ENCODE measurements at places on chromosomes 4 and X.

- peak; percentile 90 for DNase-seq
Observed at GRCh38 chr4:139177049-139177868, at the start of gene ELF2. Gene ELF2, minus strand, starts transcription at chr4:139177218. Its CDS starts 39,517 bp downstream, at chr4:139137701.

- no peak for DNase-seq
Observed at GRCh38 chrX:65841263-65841662, 173.8 kb downstream of the MSN start.

DNA sequence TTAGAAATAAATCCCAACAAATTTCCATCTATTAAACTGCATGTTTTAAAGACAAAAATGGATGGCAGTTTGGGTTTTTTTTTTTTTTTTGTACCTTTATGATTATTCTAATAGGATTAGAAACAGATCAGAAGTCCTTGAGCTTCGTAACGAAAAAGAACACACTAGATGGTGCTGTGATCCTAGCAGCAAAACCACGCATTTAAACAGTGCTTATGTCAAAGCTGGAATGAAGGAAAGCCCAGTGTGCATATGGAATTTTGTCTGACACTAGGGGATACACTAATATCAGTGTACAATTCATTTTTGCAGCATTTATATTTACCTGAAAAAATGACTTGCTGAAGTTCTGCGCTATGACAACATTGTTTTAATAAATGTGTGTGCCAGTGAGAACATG, 229.1 kb downstream of the VEGFC start:
- no peak for DNase-seq

- DNase-seq = no peak
Observed at GRCh38 chr4:128322986-128323385, 35.4 kb upstream of the PGRMC2 start.

DNA sequence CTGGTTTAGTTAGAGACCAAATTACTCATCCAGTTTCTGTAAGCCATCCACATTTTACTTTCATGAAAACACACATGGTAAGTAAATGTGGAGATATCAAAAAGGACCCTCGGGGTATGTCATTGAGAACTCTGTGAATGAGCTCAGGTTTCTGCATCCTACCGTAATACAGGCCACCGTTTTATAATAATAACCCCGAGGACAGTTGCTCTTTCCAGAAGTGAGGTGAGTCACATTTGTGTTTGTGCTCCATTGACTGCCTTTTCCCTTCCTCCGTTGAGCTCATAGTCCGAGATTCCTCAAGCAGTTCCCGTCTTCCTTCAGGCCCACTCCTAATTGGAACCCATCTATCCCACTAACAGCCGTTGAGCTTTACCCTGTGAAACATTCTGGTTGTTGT, 95.3 kb downstream of the GRID2 start:
- no peak for DNase-seq

GRCh38 chr4:186724058-186724863, 605 bp upstream of the FAT1 start:
- DNase-seq = no peak

DNA sequence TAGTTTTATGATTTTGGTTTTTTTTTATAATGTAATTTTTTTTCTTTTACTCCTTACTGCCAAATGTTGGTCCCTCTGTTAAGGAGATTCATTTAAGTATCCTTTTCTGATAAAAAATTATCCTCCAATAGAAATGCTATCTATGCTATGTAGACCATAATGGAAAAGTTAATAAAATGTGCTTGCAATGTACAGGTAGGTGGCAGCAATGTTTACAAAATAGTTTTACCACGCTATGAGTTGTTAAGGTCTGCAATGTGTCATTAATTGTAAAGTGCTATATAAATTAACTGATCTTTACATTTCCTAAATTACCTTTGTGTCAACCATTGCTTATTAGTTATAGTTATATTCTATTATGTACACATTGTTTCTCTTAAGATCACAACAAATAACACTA, 3.8 kb upstream of the CENPC start:
- peak; percentile 77 for DNase-seq

- DNase-seq = peak; percentile 47
Observed at GRCh38 chrX:21438792-21439191, 64.6 kb downstream of the CNKSR2 start.

DNA sequence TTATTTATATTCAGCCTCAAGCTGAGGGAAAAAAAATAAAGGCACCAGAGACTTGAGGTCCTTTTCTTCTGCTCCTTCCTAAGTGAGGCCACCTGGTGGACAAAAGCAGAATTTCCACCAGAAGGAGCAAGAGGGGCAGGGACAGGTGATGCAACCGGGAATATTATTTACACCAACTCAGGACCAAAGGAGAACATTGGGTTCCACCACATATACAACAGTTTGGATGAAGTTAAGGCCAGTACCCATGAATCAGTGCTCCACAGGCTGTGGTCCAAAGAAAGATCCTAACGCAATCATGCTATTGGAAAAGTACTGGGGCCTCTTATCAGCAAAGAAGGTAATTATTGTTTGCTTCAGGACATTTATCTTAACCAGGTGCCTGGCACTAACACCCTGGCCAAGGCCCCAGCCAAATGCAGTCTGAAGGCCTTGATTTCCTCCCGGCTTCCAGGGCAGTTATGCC, 57.4 kb downstream of the TSC22D3 start:
- DNase-seq = peak; percentile 83

- no peak for DNase-seq
Observed at GRCh38 chr4:82975792-82976191, 34.8 kb downstream of the LIN54 start.

GRCh38 chrX:55919367-55920221, 202.0 kb downstream of the RRAGB start:
- peak; percentile 56 for DNase-seq

DNA sequence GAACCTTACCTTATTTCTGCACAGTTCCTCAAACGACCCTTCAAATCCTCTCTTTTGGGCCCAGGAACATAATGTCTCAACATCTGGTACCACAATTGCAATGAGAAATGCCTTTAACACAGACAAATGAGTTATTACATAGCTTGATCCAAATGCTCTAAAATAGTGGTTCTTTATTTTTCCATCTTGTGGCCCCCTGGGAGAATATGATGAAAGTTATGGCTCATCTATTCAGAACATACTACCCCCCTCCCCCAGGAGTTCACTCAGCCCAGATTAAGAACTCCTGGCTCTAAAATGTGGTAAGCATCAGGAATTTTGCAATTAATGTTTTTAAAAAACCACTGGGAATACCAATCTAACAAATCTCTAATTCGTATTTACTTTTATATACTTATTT, 23.9 kb upstream of the CENPU start:
- DNase-seq = no peak

DNA sequence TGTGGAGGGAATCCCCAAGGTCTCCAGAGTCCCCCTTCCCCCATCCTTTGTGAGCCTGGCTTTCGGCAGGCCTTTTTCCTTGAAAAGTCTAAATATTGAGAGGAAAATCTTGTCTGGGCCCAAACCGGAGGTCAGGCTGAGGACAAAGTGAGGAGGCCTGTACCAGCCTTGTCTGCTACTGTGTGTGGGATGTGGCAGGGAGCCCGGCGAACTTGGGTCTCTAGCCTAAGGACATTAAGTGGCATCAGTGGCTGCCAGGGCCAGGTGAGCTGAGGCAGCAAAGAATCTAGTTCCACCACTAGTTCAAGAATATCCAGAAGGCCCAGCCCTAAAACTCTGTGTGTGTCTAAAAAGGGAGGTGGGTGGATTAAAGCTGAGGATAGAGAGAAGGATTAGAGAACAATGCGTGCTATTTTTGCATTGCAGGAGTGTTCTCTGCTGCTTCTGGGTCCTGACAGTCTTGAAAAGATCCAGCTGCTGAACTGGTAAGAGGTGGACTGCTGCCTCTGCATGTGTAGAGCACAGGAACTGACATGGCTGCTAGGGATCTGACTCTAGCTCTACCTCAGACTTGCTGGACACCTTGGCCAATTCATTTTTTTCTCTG, 1.2 kb upstream of the AMER1 start:
- no peak for DNase-seq

DNA sequence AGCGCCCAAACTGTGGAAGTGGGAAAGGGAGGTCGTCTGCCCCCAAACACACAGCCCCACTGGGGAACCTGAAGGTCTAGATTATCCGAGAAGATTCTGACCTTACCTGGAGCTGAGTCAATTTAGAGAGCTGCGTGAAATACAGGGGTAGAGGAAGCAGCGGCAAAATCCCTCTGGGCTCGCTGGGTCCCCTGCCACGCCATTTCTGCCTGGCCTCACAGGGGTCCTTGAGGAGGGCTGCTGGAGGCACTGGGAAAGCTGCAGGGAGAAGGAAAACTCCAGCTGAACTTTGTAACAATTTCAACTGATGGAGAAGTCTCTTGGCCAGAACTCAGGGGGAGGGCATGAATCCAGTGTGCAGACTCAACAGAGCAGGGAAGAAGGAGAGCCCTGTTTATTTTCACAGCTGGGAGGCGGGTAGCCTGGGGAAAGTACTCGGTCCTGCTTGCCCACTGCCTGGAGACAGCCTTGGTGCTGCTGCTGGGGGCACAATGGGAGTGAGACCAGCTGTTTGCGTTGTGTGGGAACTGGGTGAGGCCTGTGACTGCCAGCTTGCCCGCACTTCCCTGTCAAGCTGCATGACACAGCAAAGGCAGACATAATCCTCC, 93.2 kb upstream of the MAPK10 start:
- no peak for DNase-seq

- peak; percentile 60 for DNase-seq
Observed at GRCh38 chr4:67909905-67910584, 26.2 kb upstream of the TMPRSS11D start.

- no peak for DNase-seq
Observed at GRCh38 chrX:44747969-44748368, 95.9 kb upstream of the DUSP21 start.

GRCh38 chr4:1510931-1511330, 104.7 kb upstream of the NKX1-1 start:
- no peak for DNase-seq

GRCh38 chr4:124372916-124373315, 339.6 kb downstream of the ANKRD50 start:
- no peak for DNase-seq

GRCh38 chr4:148116969-148117368, 325.2 kb downstream of the NR3C2 start:
- DNase-seq = no peak

DNA sequence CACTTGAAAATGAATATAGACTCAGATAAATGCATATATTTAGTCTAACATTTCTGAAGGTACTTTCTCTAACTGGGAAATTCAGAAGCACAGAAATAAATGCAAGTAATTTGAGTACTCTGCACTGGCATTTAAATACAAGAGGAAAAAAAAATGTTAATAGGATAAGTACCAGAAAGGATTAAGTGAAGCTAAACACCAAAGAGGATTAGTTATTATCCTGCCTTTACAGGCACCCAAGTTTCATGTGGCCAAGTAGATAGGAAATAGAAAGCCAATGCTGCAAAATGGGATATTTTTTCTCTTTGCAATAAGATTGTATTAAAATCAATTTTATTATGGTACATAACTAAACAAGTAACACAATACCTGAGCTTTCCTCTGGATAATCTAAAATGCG, 762.5 kb downstream of the PCDH7 start:
- DNase-seq = no peak

GRCh38 chr4:152944666-152945320, 8.7 kb downstream of the FHDC1 start:
- no peak for DNase-seq

DNA sequence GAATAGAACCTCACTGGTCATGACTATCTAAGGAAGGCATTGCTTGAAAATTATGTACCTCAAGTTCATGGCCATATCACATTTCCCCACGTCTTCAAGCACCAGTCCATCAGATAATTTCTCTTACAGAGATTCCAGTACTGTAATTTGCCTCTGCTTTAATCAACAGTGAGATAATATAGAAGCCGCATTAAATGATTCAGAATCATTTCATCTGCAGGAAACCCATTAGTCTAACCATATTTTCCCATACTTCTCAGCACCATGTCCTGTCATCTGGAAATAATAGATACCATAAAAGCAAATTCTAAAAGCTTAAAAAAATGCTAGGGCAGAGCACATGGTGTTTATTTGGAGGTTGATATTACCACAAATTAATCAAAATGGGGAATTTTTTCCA, 310.3 kb upstream of the SLIT2 start:
- DNase-seq = no peak

DNA sequence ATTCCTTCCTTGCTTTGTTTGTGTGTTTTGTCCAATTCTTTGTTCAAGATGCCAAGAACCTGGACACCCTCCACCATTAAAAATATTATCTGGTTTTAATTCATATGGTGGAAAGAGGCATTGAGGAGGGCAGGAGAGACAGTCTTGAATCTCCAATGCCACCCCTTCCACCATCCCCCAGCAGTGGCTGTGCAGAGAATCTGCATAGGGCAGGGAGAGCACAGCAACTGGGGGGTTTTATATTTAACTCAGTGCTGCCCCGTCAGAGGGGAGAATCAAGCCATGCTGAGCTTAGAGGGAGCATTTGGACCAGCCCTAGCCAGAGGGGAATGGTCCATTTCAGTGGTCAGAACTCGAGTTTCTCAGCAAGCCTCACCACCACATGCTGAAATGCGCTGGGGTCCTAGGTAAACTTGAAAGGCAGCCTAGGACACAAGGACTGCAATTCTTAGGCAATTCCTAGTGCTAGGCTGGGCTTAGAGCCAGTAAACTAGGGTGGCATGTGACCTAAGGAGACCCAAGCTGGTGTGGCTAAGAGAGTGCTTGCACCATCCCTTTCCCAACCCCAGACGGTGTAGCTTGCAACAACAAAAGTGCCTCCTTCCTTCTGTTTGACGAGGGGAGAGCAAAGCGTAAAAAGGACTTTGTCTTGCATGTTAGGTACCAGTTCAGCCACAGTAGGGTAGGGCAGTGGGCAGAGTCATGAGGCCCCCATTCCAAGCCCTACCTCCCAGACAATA, 34.2 kb downstream of the CCDC158 start:
- DNase-seq = no peak

GRCh38 chr4:168269896-168270295, 48.7 kb downstream of the DDX60 start:
- no peak for DNase-seq

GRCh38 chr4:149784018-149784417, 31.6 kb downstream of the IQCM start:
- DNase-seq = no peak

- no peak for DNase-seq
Observed at GRCh38 chr4:142383354-142383753, 462.7 kb downstream of the INPP4B start.
